ENCODE measurements at places on chromosomes 6 and 20. TPM values are rescaled to one million over a fixed set of nuclear protein-coding genes. Genes with fewer than 3 reads are reported as not detected.

Gene ZC2HC1B
- not detected for polyA plus RNA-seq

Gene RALGAPA2
- 8.4 TPM for polyA plus RNA-seq

Gene PSORS1C2
- polyA plus RNA-seq: not detected

Gene ARFGAP1
- 18.9 TPM for polyA plus RNA-seq

Gene PPIL6
- polyA plus RNA-seq: 6.3 TPM

Gene OPRL1
- polyA plus RNA-seq: 0.25 TPM

Gene ASIP
- 0.37 TPM for polyA plus RNA-seq

Gene C20orf202
- polyA plus RNA-seq: 0.22 TPM

Gene TPX2
- 0.91 TPM for polyA plus RNA-seq

Gene OR10C1
- polyA plus RNA-seq: not detected

Gene TGM3
- polyA plus RNA-seq: 0.20 TPM

Gene BPI
- polyA plus RNA-seq: 2.9 TPM

Gene PPP2R5D
- 78.1 TPM for polyA plus RNA-seq

Gene TNXB
- 114 TPM for polyA plus RNA-seq

Gene GPR6
- not detected for polyA plus RNA-seq

Gene PRL
- polyA plus RNA-seq: 0.08 TPM

Gene KCNK5
- polyA plus RNA-seq: 15.2 TPM

Gene PNLDC1
- 1.2 TPM for polyA plus RNA-seq

Gene MARCKS
- polyA plus RNA-seq: 53.5 TPM

Gene MC3R
- polyA plus RNA-seq: not detected

Gene SULF2
- 406 TPM for polyA plus RNA-seq

Gene STXBP5
- polyA plus RNA-seq: 7.2 TPM

Gene LAMA2
- 48.3 TPM for polyA plus RNA-seq

Gene ECT2L
- polyA plus RNA-seq: 0.17 TPM

Gene MAPK13
- polyA plus RNA-seq: 3.4 TPM

Gene MPIG6B
- polyA plus RNA-seq: 0.60 TPM

Gene DSP
- 12.7 TPM for polyA plus RNA-seq

Gene KLHDC3
- 72.1 TPM for polyA plus RNA-seq

Gene OR12D1
- not detected for polyA plus RNA-seq

Gene PRDM13
- polyA plus RNA-seq: not detected

Gene SLC24A3
- polyA plus RNA-seq: 20.2 TPM

Gene EMILIN3
- polyA plus RNA-seq: 2.0 TPM

Gene CLVS2
- polyA plus RNA-seq: 0.08 TPM

Gene SGK2
- polyA plus RNA-seq: 1.3 TPM

Gene RAET1E
- polyA plus RNA-seq: 0.23 TPM

Gene SAMD10
- 0.50 TPM for polyA plus RNA-seq

Gene PAX1
- polyA plus RNA-seq: not detected

Gene LHFPL5
- not detected for polyA plus RNA-seq

Gene SLC22A7
- polyA plus RNA-seq: not detected

Gene PCSK2
- polyA plus RNA-seq: 5.4 TPM

Gene SLC13A3
- 7.1 TPM for polyA plus RNA-seq

Gene MYT1
- not detected for polyA plus RNA-seq

Gene SH3BGRL2
- polyA plus RNA-seq: 3.8 TPM

Measured in ovary (tissue), 10 donors.